ENCODE measurements at places on chromosomes 7 and 10. TPM values are rescaled to one million over a fixed set of nuclear protein-coding genes. Genes with fewer than 3 reads are reported as not detected.

DNA sequence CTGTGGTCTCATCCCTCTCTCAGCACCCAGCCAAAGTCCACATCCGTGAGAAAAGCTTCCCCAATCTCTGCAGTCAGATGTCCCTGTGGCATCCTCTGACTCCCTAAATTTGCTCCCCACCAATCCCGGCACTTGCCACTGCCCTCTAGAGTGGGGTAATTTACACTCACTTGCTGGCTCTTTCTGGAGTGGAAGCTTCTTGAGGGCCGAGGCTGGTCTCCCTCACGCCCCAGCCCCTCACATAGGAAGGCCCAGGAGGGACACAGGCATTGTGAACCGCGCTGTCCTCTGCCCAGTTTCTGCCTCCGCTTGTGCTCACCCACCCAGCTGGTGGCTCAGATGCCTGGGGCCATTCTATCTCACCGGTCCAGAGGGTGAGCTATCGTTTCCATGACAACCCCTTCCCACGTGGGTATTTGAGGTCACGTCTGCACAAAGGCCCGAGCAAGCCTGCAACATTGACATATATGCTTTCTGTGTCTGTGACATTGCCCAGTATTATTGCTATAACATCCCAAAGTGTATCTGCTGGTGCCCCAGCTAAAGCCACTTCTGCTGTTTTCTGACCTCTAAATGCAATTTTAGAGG, 97.3 kb upstream of the CTBP2 start:
- DNase-seq: no peak

DNA sequence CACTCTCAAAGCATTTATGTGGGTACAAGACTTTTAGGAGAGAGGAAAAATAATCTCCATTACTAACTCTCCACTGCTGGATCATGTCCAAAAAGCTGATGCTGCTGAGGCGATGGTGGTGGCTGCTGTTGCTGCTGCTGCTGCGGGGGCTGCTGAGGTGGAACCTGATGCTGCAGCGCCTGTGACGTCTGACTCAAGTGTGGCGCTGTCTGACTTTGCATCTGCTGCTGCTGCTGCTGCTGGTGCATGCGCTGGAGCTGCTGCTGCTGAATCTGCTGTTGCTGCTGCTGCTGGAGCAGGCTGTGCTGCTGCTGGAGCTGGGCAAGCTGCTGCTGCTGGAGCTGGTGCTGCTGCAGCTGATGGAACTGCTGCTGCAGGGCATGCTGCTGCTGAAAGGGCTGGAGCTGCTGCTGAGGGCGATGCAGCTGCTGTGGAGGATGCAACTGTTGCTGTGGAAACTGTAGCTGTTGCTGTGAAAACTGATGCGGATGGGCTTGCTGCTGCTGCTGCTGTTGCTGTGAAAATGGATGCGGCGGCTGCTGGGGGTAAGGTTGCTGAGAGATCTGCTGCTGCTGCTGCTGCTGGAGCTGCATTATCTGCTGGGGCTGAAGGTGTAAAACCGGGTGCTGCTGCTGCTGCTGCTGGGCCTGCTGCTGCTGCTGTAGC, 34.5 kb downstream of the PAXIP1 start:
- DNase-seq: no peak

- DNase-seq: no peak
These were observed 264.2 kb downstream of the HPSE2 start for GRCh38 chr10:98971464-98971863.

COL13A1 gene
- polyA plus RNA-seq: 23.4 TPM

DNA sequence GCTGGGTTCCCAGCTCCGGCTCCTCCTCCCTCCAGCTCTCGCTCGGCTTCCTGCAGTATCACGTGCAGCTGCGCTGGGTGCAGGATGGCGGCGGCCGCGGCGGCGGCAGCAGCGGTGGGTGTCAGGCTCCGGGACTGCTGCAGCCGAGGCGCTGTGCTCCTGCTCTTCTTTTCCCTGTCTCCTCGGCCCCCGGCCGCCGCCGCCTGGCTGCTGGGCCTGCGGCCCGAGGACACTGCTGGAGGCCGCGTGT, at the start of gene CNNM1:
Gene CNNM1, plus strand, starts transcription at position 53 of the 250 bp plus-strand sequence. Its CDS starts 32 bp downstream, at position 85.
- DNase-seq: no peak

DNA sequence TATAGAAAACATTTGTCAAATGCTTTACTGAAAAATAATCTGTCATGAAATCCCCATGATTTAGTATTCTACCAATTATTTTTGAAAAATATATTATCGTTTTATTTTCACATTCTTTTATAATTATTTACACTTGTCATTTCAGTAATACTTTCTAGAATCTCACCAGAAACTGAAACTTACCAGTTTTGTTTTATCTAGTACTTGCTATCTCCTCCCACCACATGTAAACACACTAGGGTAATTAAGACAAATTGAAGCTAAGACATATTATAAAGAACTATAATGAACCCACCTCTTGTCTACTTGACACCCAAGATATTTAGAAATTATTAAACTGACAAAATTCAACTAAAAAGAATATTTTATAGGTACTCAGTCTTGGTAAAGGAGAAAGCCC, 51.5 kb upstream of the GRM3 start:
- DNase-seq: no peak

DNA sequence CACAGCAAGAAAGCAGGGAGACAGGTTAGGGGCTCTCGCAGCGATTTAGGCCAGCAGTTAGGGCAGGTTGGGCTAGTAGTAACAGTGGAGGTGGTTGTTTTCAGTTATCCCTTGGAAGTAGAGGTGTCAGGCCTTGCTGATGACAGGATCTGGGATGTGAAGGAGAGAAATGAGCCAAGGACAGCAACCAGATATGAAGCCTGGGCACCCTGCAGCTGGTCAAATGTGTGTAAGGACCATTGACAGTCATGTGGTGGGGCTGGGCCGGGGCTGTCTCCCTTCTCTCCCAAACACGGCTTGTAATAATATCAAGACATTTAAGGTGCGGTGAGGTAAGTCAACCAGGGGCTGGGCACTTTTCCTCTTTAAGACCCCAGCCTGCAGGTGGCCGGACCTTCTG, 112.5 kb upstream of the IGFBP3 start:
- DNase-seq: no peak

DNA sequence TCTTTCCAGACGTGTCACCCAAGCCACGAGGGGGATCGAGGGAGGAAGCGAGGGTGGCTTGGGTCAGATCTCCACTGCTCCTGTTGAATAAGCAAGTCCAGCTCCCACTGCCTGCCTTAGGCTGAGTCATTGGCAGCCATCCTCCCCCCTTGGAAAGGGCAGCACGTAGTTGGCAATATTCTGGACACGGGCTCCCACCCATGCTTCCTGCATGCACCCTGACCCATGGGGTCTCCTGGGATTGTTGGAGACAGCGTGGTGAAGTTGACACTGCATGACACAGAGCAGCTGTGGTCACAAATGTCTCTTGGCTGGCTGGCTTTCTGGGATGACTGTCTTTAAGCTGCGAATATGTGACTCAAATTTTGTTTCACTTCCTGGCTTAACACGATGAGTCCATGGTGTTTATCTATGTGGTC, 11.2 kb downstream of the BTBD16 start:
- DNase-seq: no peak

DNA sequence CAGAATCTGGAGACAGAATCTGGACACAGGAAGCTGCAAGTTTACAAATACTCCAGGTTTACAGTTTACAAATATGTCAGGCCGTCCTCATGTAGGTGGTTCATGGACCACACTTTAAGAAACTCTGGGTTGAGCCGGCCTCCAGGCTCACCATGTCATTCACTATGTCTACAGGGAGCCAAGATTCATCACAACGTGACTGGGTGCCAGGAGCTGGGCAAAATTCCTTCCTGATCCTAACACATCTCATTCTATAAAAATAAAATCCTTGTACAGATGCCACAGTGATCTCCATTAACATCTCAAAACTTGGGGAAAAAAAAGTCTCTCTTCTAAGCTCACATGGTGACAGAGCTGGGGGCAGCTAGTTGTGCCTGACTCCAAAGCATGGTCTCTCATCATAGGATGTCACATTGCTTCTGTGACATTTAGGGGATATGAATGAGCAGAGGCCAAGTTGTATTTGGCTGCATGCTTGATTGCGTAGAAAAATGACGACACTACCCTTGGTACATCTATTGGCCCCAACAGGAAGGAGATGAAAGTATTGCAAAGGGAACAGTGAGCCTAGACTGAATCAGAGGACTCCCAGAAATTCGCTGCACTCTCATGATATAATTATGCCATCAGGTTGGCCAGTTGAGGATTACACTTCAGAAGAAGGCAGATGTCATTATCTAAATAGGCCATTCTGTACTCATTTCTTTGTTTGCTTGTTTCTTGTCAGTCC, 35.9 kb downstream of the MTURN start:
- DNase-seq: no peak

DNA sequence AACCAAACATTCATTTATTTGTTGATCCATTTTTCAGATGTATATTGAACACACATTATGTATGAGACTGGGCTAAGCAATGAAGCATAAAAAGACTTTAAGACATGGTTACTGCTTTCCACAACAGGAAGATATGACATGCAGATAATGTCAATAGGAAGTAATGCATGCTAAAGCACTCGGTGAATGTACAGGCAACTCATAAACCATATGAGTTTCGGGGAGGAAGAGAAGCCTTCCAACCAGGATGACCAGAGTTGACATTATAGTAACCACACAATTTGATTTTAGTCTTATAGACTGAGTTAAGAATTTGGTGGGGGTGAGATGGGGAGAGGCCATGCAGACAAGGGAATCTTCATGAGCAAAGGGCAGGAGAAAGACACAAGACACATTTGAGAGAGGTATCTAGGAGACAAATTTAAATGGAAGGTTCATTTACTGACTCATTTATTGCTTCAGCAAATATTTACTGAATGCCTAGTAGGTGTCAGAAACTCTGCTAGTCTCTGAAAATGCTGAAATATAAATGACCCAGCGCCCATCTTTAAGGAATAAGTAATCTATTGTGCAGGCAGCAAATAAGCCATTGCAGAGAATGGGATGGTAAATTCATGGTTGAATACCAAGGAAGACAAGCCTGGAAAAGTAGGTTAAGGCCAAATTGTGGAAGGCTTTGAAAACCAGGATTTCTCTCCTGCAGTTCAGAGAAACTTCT, 19.0 kb upstream of the SLK start:
- DNase-seq: no peak

GRCh38 chr10:31207636-31208035, 111.4 kb upstream of the ZEB1 start:
- no peak for DNase-seq

GRCh38 chr7:76430836-76431235, 6.1 kb downstream of the ZP3 start:
- no peak for DNase-seq

CALD1 gene
- 220 TPM for polyA plus RNA-seq

GRCh38 chr7:112023786-112024185, 182.4 kb downstream of the DOCK4 start:
- no peak for DNase-seq

ATP5F1C gene
- polyA plus RNA-seq: 402 TPM

ZNF316 gene
- polyA plus RNA-seq: 56.5 TPM

- peak; percentile 16 for DNase-seq
These were observed 53.4 kb downstream of the CFAP58 start for GRCh38 chr10:104406715-104407650.

CHAT gene
- polyA plus RNA-seq: not detected

DNA sequence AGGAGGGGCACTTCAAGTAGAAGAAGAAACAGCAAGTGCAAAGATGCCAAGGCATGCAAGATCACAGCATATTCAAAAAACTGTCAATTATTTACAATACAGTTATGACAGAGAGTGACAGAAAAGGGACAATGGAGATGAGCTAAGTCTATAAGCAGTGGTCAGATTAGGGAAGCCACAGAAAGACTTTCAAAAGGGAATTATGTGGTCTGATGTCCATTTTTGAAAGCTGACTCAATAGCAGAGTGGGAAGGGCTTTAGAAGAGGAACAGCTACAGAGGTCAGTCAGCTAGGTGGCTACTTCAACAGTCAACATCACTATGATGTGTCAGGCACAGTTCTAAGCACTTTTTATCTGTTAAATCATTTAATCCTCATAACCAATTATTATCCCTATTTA, 45.2 kb upstream of the SPOCK2 start:
- no peak for DNase-seq

DNA sequence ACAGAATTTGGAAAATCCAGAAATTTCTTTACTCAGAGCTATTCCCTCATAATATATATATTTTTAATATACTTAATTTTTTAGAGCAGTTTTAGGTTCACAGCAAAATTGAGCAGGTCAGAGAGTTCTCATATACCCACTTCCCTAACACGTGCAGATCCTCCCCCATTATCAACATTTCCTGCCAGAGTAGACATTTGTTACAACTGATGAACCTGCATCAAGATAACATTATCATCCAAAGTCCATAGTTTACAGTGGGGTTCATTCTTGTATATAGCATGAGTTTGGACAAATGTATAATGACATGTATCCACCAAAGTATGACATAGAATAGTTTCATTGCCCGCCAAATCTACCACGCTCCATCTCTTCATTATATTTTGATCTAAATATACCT, 170.0 kb downstream of the PTEN start:
- no peak for DNase-seq

- DNase-seq: no peak
These were observed 4.4 kb downstream of the RNF216 start for GRCh38 chr7:5776894-5777660.

ANKRD22 gene
- polyA plus RNA-seq: not detected

DNA sequence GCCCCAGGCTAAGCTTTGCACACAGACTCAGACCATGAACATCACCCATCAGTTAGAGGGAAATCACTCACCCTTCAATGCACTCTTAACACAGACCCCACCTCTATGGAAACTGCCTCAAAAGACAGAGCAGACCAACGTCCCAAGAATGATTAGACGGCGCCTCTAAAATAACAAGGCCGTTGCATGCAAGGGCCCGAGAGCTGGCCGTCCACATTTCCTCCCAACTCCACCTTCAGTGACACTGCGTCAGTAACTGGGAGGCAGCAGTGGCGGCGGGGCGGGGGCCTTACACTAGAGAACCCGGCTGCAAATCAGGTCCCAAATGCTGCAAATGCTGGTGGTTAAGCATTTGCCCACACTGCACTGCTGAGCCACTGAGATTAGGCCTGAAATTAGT, 115.0 kb downstream of the PTPRN2 start:
- no peak for DNase-seq

TMEM26 gene
- 6.9 TPM for polyA plus RNA-seq

- no peak for DNase-seq
These were observed 131.8 kb downstream of the HECW1 start for GRCh38 chr7:43244232-43244631.

DNA sequence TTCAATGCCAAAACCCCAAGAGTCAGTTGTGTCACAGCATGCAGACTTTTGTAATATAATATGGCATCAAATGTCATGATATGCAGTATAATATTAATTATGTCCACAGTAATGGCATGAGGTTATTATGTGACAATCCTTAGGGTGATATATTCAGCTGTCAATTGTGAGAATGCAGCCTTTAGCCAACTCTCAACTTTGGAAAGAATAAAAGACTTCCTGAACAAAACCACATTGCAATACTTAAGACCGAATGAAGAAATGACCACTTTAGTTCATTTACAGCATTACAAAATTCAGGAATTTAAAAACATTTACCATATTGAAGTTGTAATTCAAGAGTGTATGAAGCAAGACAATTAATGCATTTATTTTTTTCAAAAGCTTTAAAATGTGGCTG, 45.4 kb downstream of the CPVL start:
- DNase-seq: no peak

DNA sequence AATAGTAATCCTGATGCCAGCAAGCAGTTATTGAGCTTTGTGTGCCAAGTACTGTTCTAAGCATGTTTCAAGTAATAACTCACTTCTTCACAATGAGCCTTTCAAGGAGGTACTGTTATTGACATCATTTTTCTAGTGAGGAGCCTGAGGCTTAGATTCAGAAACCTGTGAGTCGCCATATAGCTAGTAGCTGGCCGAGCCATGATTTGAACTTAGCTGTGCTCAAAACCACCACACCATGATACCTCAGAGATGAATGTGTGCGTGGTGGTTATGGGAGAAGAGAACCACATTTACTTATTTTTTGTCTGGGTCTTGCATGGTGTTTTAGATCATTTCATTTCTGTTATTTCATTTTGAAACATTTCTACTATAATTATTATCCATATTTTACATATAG, 578.9 kb downstream of the AUTS2 start:
- DNase-seq: no peak
